ENCODE measurements at places on chromosomes 13 and 19. TPM values are rescaled to one million over a fixed set of nuclear protein-coding genes. Genes with fewer than 3 reads are reported as not detected.

- DNase-seq = no peak
These were observed 8.7 kb upstream of the SIAH3 start for GRCh38 chr13:45860240-45860639.

GRCh38 chr13:95834134-95834765 lies 157.3 kb downstream of the DNAJC3 start:
- peak; percentile 70 for DNase-seq

- no peak for DNase-seq
These were observed 12.4 kb downstream of the SBNO2 start for GRCh38 chr19:1161716-1162115.

- peak; percentile 62 for DNase-seq
These were observed 29.6 kb downstream of the EXOC3L2 start for GRCh38 chr19:45215391-45216191.

The GIPC3 gene
- 1.3 TPM for total RNA-seq

DNA sequence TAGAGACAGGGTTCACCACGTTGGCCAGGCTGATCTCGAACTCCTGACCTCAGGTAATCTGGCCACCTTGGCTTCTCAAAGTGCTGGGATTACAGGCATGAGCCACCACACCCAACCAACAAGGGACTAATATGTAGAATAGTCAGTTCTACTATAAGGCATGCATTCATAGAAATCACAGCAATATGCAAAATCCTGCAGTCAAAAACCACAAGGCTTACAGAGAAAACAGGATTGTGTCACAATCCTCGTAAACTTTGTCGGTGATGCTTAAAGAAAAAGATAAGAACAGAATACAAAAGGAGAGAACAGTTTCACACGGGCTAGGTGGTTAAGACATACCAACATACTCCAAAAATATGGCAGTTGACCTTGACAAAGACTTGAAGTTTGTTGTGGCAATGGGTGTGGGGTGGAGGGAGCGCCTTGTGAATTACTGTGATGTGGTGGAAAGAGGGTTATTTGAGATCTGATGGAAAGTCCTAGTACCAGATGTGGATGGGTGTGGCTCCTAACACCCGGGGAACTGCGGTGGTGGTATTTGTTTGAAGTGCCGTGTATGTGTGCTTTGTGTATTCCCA lies 12.4 kb downstream of the NOSIP start:
- no peak for DNase-seq
